Fibroblast of the aortic adventitia (primary cell): ENCODE measurements at places on chromosomes 1 and 21. TPM values are rescaled to one million over a fixed set of nuclear protein-coding genes. Genes with fewer than 3 reads are reported as not detected.

CFHR2 gene
- total RNA-seq: not detected in 2 replicates

S100A7A gene
- not detected in 2 replicates for total RNA-seq

LEMD1 gene
- 0.36 TPM in 1 of 2 replicates, not detected in the other for total RNA-seq

C1orf94 gene
- total RNA-seq: not detected in 2 replicates

SLC5A9 gene
- total RNA-seq: not detected in 2 replicates

PTGER3 gene
- total RNA-seq: 1.5 and 11.7 TPM in 2 replicates

NOTCH2 gene
- 122 and 143 TPM in 2 replicates for total RNA-seq

PPM1J gene
- 0.63 and 1.8 TPM in 2 replicates for total RNA-seq

ZFP69 gene
- 1.7 and 3.4 TPM in 2 replicates for total RNA-seq

GPR52 gene
- total RNA-seq: 2.9 TPM in 1 of 2 replicates, not detected in the other

PTGFR gene
- 34.3 and 77.5 TPM in 2 replicates for total RNA-seq

CACNA1S gene
- not detected in 2 replicates for total RNA-seq

DMBX1 gene
- total RNA-seq: not detected in 2 replicates

DPYD gene
- total RNA-seq: 81.9 and 183 TPM in 2 replicates

DCDC2B gene
- total RNA-seq: not detected in 2 replicates

AK5 gene
- total RNA-seq: 13.5 and 18.8 TPM in 2 replicates

FCRL5 gene
- total RNA-seq: not detected in 2 replicates

ANGPTL3 gene
- under 0.01 TPM in 1 of 2 replicates, not detected in the other for total RNA-seq

NTNG1 gene
- total RNA-seq: 2.0 and 20.9 TPM in 2 replicates

GFI1 gene
- 0.09 and 0.65 TPM in 2 replicates for total RNA-seq

C1orf87 gene
- not detected in 2 replicates for total RNA-seq
